ENCODE measurements at places on chromosomes 5 and 9.
A peak's percentile ranks its signal among the peaks of the same experiment; 100 is the strongest.

DNA sequence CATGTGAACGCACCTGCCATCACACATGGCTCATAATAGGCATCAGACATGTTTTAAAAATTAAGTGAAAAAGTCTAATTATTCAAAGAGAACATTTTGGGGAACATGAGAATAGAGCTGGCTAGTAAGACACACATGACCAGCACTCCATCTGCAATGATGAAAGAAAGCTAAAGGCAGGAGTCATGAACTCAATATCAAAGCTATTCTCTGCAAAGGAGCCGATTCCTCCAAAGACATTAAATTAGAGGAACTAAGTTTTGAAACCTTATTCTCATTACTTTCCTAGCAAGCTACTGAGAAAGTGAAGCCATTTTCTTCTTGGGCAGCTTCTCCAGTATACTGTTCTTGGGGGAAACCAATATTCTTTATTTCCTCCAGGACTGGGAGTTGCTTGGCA lies 172.0 kb downstream of the CRB2 start:
- no peak for DNase-seq

DNA sequence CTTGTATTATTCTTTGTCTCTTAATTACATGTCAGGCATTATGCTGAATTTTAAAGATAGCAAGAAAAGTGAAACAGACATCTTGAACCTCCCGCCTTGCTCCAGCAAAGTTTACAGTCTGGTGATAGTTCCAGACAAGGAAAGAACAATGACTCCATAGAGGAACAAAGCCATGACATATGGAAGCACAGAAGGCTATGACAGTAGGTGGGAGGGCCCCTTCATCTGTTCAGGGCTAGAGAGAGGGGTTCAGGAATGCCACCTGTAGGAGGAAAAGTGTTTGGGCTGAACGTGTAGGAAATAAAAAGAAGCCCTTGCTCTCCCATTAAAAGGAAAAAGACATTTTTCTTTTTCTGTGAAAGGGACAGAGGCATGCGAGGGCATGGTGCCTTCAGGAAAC lies 315.6 kb downstream of the TRIM32 start:
- no peak for DNase-seq

DNA sequence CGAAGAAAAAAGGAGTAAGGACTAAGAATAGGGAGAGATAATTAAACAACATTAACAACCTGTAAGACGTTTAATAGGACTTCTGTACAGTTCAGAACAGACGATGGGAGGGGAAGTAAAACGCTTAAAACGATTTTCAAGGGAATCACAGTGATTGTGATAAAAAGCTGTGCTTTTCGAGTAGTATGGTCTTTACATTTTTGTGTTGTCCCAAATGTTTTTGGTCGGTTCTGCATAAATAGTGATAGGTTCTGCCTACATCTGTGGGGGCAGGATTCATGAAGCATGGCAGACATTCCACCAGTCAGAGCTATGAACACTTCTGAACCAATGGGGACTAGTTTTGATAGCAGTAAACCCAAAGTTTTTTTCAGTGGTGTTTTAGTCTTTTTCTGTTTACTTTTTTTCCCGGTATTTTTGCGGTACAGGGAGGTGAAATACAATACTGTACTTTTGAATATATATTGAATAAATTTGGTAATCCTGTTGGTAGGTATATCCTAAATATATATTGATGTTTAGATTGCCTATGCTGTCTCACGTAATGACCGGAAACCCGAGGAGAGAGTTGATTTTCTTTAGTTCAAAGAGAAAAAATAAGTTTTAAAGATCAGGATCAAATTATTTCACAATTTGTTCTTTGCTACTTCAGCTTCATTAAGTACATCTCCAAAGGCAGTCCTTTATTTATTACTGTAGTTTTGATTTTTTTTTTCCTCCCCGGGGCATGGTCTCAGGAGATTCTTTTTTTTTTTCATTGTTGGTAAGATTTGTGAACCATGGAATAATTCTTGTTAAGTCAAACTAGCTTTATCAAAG lies 1.3 kb downstream of the ERBIN start:
- DNase-seq: peak; percentile 75

DNA sequence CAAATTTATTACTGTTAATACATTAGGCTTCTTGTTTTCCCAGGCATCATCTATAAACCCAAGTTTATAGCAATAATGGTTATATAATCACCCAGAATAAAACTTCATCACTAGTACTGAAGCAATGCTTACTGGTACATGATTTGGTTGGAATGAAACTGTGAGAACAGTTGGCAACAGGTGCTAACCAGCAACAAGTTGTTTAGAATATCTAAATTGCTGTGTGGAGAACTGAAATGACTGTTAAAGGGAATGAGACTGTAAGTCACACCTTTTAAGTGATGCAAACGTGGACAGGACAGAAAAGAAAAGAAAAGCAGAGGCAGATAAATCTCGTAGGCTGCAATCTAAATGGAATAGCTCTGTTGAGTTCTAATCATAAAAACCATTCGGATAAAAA lies 2.5 kb downstream of the YIPF5 start:
- DNase-seq: no peak

DNA sequence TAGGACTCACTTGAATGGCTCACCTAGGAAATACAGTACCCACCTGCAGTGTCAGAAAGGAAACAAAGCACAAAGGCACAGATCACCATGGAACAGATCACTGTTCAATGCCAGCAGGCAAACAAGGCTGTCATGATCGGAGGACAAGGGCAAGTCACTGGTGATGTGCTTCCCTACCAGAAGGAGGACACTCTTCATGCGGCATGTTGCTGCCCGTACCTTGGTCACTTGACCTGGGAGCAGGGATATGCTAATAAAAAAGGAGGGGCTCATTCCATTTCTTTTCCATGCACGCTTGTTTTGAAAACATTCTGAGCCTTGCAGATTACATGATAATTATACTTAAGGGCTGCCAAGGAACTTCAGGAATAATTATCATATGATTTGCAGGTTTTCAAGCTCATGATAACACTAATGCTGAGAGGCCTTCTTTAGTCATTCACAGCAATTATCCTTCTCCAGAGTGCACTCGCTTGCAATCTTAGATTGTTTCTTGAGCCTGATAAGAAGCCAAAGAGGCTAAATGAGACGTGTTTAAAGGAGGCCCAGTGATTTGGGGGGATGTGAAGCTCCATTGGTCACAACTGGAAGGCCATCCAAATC lies 36.1 kb upstream of the STARD4 start:
- DNase-seq: no peak

- DNase-seq: no peak
Observed at GRCh38 chr9:14083366-14083765, 230.6 kb downstream of the NFIB start.

GRCh38 chr5:42912184-42912798 lies 100.6 kb upstream of the SELENOP start:
- peak; percentile 58 for DNase-seq

DNA sequence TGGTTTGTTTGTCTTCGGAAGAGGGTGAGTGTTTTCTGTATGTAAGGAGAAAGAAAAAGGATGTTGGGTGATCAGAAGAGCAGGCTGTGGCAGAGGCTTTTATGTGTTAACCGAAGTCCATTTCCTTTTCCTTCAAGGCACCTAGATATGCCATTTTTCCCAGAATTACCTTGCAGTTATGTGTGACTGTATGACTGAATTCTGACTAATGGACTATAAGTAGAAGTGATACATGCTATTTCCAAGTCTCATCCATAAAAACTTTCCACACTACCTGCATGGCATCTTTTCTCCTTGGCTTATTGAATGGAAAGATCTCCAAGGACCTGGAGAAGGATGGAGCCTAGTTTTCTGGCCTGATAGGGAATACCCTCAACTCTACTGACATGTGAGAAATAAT lies 10.6 kb upstream of the NDUFS4 start:
- no peak for DNase-seq

DNA sequence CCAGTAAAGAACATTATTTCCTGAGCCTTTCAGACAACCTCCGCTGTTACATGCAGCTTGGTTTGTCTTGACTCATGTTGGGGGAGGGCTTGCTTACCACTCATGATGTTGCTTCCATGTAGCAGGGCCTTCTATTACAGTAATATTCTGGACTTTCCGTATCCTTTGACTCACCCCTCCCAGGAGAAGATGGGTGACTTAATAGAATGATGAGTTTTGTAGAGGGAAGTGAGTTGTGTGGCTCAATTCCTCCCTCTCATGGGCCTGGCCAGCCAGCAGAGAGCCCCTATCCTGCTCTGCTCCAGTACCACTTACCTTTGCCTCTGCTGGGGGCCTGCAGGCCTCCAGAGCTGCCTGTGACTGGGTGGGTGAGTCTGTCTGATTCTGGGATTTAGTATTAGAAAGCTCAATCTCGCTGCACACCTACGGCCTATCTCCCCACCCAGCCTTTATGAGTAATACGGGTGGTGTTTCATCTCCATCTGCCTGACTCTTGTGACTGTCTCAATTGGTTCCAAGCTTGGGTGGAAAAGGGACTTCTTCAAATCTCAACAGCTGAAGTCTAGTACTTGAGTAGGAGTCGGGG lies 52.6 kb upstream of the KLF9 start:
- DNase-seq: peak; percentile 76

- DNase-seq: peak; percentile 81
Observed at GRCh38 chr5:151742870-151743294, 15.5 kb downstream of the ATOX1 start.

DNA sequence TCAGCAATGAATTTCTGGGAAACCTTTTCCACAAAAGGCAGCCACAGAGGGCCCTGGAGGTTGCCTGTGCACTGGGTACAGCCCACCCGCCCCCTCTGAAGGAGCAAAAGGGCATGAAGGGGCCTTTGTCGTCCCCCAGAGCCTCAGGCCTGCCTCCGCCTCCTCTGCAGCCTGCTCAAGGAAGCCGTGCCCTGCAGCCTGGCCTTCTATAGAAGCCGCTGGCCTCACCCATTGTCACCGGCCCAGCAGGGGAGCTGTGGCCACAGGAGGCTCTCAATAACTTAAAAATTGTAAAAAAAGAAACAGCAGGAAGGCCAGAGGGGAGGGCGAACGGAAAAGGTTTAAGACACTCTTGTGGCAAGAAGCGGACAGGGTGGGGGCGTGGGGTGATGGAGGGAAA lies 213.3 kb downstream of the IRX2 start:
- DNase-seq: no peak

- DNase-seq: no peak
Observed at GRCh38 chr5:178490935-178491652, 99.1 kb downstream of the COL23A1 start.

- peak; percentile 42 for DNase-seq
Observed at GRCh38 chr9:71690063-71690688, 78.1 kb downstream of the CEMIP2 start.

GRCh38 chr5:1008451-1009358 lies at the start of gene NKD2:
Gene NKD2 (plus strand): TSS chr5:1008802. CDS start chr5:1009058, 256 bp downstream.
- DNase-seq: no peak

- DNase-seq: no peak
Observed at GRCh38 chr5:90119531-90119971, 290.0 kb downstream of the CETN3 start.

- DNase-seq: no peak
Observed at GRCh38 chr9:135226369-135227050, 139.0 kb downstream of the OLFM1 start.

DNA sequence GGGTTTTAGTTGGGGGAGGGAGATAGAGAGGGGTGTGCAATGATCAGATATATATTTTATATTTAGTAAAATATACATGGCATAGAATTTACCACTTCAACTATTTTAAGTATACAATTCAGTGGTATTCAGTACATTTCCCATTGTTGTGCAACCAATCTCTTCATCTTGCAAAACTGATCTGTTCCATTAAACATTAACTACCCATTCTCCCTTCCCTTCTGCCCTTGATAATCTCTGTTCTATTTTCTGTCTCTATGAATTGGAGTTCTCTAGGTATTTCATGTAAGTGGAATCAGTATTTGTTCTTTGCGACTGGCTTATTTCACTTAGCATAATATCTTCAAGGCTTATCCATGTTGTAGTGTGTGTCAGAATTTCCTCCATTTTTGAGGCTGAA lies 38.6 kb downstream of the TGFBI start:
- no peak for DNase-seq

- no peak for DNase-seq
Observed at GRCh38 chr9:136992819-136993369, 672 bp downstream of the PAXX start.

- no peak for DNase-seq
Observed at GRCh38 chr9:133904346-133905090, 87.6 kb downstream of the VAV2 start.

GRCh38 chr5:464446-464842 lies 21.5 kb downstream of the EXOC3 start:
- no peak for DNase-seq

DNA sequence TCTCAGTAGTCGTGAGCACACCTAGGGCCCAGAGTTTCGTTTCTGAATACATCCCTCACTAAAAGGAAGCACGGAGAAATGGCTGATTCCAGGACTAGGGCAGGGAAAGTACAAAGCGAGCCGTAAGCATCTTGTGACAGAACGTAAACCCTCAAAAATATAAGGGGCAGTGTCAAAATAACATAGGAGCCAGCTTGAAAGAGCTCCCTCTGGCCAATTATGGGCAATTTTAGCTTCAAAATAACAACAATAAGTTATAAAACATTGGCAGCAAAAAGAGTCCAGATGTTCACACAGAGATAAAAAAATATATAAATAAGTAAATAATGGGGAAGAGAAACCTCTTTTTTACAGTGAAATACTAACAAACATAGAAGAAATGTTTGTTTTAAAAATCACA lies 18.5 kb upstream of the GLIS3 start:
- no peak for DNase-seq

DNA sequence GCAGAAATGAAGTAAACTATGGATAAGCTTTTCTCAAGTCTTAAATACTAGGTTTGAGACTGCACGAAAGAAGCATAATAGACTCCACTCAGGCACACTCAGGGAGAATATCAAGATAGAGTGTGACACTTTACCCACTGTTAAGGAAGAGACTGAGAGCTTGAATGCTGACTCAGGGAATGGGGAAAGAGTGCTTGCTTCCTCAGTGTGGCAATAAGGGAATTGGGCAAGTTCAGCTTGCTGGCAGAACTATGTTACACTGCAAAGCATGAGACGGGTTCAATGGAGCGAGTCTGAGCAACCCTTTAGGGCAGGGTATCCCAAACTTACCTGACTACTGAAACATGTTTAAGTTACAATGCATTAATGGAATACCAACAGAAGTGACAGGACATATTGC lies 237.7 kb upstream of the MEF2C start:
- DNase-seq: no peak

Data from EL (cell line).